Activated naive CD8-positive, alpha-beta T cell treated with anti-CD3 and anti-CD28 coated beads, Interleukin-2, amount 10 ng/mL, durations not matched to agents 7 days and 5 days (primary cell): ENCODE measurements at places on chromosomes 2 and 18. TPM values are rescaled to one million over a fixed set of nuclear protein-coding genes. Genes with fewer than 3 reads are reported as not detected.

DNA sequence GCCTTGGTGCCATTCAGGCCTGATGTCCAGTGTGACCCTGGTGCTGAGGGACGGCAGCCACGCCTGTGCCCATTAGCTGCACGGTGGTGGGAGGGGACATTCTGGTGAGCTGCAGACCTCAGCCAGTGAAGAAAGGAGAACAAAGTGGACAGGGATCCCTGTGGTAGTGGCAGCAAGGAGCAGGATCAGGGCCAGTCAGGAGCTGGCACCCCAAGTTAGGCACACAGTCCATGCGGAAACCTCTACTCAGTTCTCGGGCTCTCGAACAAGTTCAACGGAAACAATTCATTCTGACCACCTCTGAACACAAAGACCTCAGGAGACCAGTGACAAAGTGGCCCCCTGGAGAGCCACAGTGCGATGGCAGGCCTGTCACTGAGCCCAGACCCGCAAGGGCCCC lies 30.1 kb downstream of the COA5 start:
- no peak for DNase-seq

The LONRF2 gene
- 0.09 TPM for total RNA-seq

- DNase-seq = no peak
These were observed 15.4 kb upstream of the ACYP2 start for GRCh38 chr2:54099829-54100585.

GRCh38 chr18:74389171-74389927 lies 67.8 kb downstream of the DIPK1C start:
- no peak for DNase-seq

The RAD51AP2 gene
- not detected for total RNA-seq

DNA sequence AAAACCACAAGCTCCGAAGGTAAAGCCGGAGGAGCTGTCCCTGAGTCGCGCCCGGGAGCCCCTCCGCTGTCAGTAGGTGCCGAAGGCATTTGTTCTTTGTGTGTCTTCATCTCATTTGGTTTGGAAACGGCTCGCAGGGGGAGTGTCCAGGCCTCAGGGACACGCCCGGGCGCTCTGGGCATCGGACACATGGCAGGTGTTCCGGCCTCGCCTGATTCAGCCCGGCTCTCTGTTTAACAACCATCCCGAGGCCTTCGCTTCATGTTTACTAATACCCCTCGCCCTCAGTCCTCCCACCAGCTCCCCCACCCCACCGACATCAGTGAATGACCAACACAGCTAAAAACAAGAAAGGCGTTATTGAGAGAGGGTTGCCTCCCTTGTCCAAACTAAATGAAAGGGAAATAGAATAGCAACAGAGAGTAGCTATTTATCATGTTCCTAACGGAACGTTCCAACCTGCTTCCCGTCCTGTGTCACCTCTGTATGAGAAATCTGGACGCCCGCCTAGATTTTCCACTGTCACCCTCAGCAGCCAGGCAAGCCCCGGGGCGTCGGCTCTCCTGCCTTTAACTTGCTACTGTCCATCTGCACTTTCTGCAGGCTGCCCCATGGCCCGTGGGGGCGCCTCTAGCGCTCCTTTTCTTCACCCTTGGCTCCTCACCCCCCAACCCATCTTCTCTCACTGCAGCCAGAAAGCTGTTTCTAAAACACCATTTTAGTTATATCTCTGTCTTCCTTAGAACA lies 73.9 kb downstream of the MYCN start:
- DNase-seq = no peak

DNA sequence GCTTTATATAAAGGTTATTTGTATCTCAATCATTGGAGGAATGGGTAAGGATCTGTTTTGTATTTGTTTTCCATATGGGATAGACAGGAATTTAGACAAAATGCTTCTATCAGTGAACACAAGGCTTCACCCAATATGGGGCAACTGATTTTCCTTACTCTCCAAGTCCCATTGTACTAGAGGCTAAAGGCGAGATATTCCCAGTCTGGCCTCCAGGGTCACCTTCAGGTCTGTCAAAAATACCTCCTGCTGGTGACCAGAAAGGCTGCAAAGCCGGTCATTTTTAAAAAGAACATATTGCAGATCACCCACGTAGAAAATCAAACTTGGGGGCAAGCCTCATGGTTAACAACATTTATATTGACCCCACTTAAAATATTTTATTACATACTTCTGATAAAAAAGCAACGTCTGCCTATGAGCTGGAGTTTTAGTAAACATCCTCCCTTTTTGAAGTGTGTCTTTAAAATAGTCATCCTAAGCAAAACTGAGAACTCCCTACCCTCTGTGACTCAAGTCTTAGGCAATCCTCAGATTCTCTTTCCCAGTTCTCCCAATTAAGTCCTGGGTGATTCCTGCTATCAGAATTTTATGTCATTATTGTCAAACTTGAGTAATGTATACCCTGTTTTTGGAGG lies 276.6 kb downstream of the MREG start:
- DNase-seq = no peak

GRCh38 chr2:101251844-101252407 lies 760 bp upstream of the CNOT11 start:
- DNase-seq = no peak

- DNase-seq = no peak
These were observed 210.8 kb downstream of the DYSF start for GRCh38 chr2:71664161-71664560.

DNA sequence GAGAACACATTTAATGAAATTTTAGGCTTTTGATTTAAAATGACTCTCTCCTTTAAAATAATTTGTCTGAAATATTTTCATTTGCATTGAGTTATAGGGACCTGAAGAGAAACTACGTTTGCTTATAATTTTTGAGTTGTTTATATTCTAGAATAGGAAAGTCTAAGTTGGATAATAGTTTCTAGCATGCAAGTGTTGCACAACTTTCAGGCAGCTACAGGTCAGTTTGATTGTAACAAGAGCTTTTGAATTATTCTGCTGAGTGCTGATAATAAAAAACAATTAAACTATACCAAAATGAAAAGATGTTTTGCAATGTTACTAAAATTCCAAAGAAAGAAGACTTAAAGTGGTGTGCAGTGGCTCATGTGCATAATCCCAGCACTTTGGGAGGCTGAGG lies 71.0 kb downstream of the PDE1A start:
- no peak for DNase-seq

The MROH2A gene
- not detected for total RNA-seq

- no peak for DNase-seq
These were observed 61.4 kb upstream of the KIF5C start for GRCh38 chr2:148813603-148814065.

The COLEC12 gene
- total RNA-seq = 0.06 TPM

GRCh38 chr2:134386310-134386709 lies 132.4 kb downstream of the MGAT5 start:
- no peak for DNase-seq

DNA sequence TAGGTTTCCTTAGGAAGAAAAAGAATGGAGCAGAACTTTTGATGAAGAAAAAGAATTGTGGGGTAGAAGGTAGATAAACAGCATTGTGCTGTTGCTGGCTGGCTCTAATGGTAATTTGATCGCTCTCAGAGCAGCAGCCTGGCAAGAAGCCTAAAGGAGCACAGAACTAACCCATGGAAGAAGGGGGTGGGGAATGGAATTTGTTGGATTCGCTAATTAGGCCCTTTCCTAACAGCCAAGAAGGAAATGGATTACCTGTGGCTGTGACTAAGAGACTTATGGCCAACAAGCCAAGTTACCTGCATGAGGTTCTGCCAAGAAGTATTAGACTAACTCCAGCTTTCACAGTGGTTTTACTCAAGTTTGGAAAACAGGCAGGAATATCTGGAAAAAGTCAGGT lies 210.6 kb downstream of the IKZF2 start:
- DNase-seq = no peak

GRCh38 chr2:224711381-224711780 lies 4.8 kb downstream of the CCDC195 start:
- DNase-seq = no peak

- no peak for DNase-seq
These were observed 1322.9 kb upstream of the TMEFF2 start for GRCh38 chr2:193517615-193518014.

DNA sequence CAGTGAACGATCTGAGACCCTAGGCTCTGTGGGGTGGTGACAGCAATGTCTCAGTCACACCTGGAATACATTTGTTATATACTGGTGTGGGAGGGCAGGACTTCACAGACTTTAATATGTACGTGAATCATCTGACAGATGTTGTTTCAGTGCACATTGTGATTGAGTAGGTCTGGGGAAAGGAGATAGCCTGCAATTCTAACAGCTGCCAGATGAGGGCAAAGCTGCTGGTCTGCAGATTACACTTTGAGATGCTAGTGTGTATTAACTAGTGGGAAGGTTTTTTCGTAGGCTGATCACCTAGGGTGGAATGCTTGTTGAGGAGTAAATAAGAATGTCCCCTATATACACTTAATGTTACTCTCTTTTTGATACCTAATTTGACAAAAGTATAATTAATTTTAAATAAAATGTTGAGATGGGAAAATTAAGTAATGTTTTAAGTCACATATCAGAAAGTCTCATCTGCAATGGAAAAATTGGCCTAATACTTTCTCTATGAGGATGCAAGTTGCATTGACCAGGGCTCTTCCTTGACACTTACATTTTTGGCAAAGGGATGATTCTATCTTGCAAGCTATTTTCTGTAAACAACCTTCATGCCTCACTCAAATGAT lies 496.9 kb upstream of the HNMT start:
- no peak for DNase-seq

- peak; percentile 40 for DNase-seq
These were observed 204 bp downstream of the FAM110C start for GRCh38 chr2:46131-46470.

DNA sequence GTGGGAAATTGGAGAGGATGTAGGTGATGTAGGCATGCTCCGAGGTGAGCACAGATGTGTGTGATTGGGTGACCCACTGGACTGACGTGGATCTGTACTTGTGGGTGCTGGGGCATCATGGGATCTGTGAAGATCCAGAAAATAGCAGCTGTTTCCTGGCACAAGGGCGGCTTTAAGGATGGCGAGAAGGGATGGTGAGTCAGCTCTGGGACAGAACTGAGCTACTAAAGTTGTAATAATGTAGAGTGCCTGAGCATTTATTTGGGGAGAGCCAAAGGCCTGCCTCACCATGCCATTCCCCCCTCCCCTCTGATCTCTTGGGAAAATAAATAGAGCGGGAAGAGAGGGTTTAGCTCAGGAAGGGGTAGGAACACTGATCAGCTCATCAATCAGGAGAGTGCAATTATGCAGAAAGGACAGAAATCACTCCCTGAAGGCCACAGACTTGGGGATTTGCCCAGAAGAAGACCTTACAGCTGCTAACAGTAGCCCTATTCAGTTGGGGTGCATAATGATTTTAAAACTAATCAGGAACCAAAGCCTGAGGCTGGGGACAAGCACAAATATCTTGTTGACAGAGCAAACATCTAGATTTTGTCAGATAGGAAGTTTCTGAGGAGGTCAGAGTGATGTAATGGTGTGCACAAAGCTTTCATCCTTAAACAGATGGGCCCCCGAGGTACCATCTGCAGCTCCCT lies 30.3 kb downstream of the TANC1 start:
- DNase-seq = no peak

GRCh38 chr18:40877096-40877495 lies 1077.9 kb upstream of the PIK3C3 start:
- no peak for DNase-seq

The IL1RN gene
- 4.0 TPM for total RNA-seq

DNA sequence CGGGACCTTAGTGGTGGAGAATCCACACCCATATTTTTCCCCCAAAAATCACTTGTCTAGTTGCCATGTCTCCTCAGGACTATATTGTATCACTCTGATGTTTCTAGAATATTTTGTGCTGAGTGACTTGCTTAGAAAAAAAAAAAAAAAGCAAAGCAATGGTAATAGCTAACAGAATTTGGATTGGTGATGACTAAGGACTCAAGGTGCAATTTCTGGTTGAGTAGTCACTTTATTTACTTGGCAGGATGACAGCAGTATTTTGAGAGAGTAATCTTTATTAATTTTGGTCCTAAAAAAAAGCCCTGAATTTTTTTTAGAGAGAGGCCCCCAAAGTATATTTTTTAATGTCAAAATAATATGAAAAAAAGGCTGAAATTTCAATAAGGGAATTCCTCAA lies 32.8 kb upstream of the MYO3B start:
- no peak for DNase-seq

DNA sequence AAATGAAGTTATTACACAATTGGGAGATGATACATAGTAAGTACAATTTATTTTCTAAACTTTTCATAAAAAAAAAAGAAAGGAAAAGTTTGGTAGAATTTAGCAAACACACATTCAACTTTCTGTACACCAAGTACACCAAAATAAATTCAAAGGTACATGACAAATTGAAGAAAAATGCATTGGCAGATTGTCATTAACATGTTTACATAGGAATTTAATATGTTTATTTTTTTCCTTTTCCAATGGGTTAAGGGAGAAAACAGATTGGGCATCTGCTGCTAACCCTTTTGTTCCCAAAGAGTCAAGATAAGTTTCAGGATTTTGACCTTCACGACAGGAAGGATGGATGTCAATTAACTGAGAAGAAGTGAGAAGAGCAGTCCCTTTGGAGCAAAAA lies 620.4 kb downstream of the XIRP2 start:
- no peak for DNase-seq

DNA sequence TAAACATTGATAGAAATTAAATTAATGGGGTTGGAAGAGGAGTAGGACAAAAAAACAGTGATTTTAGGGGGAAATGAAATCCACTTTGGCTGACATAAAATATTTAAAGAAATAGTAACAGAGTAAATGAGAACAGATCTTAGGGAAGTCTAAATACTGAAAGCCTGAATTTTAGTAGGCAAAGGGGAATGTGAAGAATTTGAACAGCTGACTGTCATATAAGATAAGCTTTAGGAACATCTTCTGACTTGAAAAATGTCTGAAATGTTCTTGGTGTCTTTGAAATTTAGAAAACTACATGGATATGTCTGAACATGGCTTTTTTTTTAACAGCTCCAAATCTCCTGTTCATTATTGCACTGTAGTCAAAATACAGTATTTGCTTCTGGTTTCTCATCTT lies 150.3 kb downstream of the CALCRL start:
- no peak for DNase-seq
